Activated T-helper 17 cell treated with anti-CD3 and anti-CD28 coated beads, Interleukin-2, amount 50 U/mL, for 72 hours (primary cell): ENCODE measurements at places on chromosomes 3 and 15.

DNA sequence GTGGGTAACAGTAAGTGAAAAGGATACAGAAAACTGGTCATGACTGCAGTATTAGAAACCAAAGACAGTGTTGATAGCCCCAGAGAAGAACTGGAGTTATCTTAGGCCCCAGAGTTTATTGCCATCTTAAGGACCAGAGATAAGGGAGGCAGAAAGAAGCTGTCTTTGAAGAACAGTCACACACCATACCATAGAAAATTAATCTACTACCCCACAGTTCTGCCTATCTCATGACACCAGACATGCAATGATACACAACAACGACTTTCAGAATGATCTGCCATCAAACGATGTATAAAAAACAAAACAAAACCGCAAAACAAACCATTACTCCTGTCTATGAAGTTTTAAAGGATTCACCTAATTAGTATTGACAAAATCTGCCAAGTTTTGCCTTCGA, 9.6 kb downstream of the CPOX start:
- no peak for ATAC-seq

DNA sequence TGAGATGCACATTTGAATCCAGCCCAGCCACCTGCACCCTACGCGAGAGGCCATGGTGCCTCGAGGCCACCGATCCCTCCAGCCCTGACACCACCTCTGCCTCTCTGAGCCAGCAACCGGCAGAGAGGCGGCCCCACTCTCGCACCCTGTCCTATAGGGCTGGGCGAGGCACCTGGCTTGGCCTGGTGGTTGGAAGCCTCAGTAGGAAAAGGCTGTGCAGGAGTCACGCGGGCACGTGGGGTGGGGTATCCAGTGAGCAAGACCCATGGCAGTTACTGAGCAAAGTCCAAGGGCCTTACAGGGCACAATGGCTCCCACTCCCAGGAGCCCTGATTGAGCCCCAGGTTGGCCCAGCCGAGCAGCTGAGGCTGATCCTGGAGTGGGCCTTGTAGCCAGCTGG, 12.4 kb upstream of the DUSP7 start:
- no peak for ATAC-seq

GRCh38 chr3:88046766-88047165, 12.0 kb downstream of the CGGBP1 start:
- no peak for ATAC-seq

DNA sequence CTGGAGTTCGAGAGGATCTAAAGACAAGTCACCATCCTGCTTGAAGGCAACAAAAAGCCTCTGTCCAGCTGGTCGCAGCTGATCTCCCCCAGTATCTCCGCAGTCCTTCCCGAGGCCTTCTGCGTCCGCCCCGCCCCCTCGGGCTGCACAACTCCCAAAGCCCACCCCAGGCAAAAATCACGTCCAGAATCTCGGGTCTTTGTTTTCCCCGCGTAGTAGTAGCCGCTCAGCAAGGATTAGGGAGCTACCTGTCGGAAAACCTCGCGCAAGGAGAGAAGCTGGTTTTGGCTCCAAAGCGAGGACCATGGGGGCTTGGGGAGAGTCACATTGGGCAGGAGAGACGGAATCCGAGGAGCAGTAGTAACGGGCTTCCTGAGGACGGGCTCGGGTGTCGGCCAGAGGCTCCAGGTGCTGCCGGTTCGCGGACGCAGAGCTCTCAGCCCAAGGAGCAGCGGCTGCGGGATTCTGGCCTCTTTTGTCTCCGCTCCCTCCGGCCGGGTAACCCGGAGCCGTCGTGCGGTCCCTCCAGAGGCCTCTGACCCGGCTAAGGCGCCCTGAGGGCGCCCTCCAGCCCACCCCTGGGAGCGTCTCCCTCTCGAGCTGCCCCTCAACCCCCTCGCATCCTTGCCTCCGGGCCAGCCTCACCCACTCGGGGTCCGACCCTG, 401 bp downstream of the ZSCAN29 start:
- peak; percentile 68 for ATAC-seq

DNA sequence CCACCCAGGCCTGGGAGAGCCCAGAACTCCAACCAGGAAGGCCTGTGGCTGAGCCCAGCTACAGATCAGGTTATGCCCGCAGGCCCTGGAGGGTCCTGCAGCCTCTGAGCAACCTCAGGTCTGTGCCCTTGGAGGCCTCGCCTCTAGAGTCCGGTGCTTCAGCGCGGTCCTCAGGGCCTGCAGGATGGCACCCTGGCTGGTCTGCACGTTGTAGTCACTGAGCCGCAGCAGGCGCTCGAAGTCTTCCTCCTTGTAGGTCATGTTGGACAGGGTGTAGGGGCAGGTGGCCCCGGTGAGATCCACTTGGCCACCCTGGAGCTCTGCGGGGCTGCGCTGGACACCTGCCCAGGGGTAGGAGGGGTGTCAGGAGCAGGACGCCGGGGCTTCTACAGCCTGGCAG, 25.8 kb downstream of the PLA2G4D start:
- ATAC-seq = no peak

DNA sequence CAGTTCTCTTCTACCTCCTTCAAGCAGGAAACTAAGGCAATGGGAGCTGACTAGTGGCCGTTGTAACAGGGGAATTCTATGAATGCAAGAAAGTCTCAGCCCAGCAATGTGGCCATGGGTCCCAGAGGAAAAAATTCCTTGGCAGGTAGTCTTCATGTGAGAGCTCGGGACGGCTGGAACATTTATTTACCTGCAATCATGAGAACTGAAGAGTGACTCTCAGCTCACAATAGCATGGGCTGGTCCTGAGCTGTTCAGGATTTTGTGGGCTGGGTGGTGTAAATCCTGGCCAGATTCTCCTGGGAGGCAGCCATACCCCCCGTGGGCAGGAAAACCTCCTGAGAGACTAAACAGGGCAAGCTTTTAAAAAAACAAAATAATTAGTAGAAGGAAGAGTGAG, 330.3 kb upstream of the CTNNB1 start:
- no peak for ATAC-seq

DNA sequence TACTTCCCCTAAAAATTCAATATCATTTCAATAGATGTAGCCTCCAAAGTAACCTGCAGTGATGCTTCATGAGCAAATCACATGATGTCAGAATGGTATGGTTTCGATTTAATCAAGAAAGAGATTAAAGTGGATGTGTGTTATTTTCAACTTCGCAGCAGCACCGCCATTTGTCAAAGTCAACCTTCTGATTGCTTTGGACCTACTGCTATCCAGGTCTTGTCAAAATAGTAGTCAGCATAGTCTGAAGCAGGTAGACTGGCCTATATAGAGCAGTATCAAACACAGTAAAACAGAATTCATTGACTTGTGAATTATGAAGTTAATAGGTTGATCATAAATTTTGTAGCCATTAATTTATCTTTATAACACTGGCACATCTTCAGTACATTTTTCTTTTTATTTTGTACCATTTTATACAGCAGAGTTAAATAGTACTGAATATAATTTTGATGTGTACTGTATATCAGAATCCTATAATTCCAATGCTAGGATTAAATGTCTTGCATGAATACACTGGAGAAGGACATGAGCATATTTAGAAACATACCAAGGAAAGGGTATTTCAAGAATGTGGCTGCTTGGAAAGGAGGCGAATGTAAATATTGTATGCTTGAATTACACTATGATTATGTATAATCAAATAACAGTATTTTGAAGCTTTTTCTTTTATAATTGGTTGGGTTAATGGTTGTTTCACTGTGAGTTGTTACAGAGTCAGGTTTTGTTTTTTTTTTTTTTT, 79.6 kb downstream of the CDIN1 start:
- no peak for ATAC-seq

DNA sequence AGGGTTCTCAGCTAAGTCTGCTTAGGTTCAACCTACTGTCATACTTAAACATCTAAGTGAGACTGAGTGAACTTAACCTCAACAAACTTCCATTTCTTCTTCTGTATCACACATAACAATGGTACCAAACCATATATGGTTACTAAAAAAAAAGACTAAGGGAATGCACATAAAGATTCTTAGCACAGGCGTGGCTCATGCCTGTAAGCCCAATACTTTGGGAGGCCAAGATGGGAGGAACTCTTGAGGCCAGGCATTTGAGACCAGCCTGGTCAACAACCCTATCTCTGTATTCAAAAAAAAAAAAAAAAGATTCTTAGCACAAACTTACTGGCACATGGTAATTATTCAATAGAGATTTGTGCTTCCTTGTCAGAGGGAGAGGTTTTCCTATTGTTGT, 57.9 kb downstream of the ACAP2 start:
- no peak for ATAC-seq

DNA sequence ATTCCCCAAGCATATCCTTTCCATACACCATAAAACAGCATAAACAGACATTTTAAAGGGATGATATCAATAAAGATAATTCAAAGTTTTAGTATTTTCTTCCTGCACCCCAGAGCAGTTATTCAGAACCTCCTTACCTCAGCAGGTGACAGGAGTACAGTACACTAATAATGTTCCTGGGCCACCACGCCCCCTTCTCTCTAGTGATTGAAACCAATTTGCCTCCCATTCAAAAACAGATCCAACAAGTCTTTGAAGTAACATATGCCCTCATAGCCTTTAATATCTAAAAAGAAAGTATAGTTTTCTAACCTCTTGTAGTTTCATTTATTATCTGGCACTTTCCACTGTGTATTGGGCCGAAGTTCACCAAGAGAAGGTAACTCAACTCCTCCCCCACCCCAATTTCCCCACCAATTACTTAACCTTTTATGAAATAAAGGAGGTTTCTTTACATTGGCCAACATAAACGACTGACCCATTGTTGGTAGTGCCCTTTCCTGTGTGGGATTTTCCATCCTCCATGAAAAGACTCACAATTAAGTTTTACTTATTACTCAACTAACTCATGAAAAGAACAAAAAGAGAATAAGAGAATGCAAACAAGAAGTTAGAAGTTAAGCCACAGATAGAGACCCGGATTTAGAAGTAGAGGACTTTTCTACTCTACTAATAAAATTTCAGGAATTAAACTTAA, 5.0 kb upstream of the ATP8B4 start:
- ATAC-seq = peak; percentile 68

DNA sequence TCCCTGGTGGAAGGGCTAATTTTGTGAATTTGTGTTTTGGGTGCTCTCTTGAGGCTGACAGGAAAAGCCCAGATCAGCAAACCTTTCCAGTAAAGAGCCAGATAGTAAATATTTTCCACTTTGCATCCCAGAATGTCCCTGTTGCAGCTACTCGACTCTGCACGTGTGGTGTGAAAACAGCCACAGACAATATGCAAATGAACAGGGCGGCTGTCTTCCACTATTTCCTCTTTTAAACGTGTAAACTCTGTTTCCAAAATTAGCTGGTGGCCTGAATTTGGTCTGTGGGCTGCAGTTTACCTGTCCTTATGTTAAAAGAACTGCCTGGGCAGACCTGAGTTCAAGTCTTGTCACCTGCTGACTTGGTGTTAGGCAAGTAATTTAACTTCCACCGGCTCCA, 202.7 kb downstream of the EDEM1 start:
- no peak for ATAC-seq

DNA sequence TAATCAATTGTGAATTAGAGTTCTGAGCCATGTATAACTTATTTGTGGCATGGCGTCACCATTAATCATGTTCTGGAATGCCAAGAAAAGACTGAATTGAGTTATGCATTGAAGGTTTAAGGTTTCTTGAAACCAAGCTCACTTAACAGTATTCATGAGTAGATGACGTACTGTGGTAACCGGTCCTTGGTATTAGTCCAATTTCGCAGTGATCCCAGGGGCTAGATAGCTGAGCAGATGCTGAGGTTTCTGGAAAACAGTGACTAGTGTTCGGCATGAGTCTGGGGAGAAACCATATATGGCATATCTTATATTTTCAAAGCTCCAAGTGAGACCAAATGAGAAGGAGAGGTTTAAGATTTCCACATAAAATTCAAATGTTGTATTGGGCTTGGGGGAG, 218.3 kb upstream of the LYSMD4 start:
- ATAC-seq = no peak

GRCh38 chr15:79540551-79540950, 108.4 kb downstream of the MINAR1 start:
- no peak for ATAC-seq

- ATAC-seq = no peak
These were observed 12.0 kb upstream of the HMCES start for GRCh38 chr3:129266651-129267050.

GRCh38 chr3:98594628-98595324, 1.4 kb upstream of the CPOX start:
- no peak for ATAC-seq

GRCh38 chr15:69351333-69351732, 52.6 kb downstream of the PAQR5 start:
- ATAC-seq = no peak

- no peak for ATAC-seq
These were observed 325.0 kb downstream of the RBMS3 start for GRCh38 chr3:29605845-29606244.

DNA sequence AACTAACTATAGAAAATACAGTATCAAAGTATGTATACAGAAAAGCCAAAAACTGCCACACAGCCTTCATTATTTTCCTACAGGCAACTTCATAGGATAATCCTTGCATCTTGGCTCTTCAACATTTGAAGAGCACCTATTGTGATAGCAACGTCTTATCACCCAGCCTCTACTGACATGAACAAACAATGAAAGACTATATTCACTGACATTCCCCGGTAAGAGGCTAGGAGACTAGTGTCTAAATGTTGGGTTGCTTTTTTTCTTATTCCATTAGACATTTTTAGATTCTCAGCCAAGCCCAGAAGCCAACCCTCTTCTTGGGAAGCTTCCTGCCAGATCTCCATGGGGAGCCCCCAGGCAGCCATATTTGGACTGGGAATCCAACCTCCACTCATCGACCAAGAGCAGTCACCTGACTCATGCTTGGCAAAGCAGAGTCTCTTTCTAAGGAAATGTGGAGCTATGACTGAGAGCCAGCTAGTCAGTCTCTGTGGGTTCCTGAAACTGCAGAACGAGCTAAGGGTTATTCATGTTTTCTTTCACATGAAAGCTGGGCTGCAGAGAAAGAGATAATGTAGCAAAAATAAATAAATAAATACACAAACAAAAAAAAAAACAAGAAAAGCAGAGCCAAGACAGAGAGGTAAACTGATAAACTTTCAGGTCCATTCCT, 227.5 kb downstream of the MAGI1 start:
- ATAC-seq = no peak

DNA sequence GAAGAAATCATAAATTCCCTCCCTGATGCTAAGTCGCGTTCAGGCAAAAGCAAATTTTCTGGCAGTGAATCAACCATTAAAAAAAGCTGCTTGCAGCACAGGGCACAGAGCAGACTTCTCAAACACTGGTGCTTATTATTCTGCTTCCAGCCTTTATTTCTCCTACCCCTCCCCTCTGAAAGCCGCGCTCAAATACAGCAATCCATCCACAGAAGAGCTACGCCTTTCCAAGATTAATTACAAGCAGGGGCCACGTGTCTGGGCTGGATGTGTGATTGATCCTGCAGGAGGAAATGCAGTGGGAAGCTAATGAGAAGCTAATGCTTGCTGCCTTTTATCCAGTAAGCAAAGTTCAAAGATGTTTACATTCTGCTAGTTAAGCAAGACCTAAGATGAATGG, 134.9 kb upstream of the TOPAZ1 start:
- ATAC-seq = no peak
